ENCODE measurements at places on chromosomes 4 and X.

DNA sequence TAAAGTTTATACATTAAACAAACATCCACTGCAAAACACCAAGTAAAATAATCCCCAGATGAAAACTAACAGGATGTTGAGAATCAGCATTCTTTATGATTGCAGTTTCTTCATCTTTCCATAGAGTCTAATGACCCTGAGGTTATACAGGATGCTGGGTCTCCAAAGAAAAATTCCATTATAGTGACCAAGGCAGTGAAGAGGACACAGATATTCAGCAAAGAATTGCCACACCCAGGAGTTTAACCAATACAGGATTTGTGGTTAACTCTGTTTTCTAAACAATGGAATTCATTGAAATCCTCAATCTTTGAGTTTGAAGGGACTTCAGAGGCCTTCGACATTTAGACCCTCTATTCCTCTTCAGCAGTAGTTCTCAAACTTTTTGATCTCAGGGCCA is 76.2 kb upstream of the ESX1 start:
- DNase-seq, result no peak

- no peak for DNase-seq
These were observed 36.6 kb upstream of the SH3D19 start for GRCh38 chr4:151361966-151362365.

GRCh38 chr4:169220447-169220846 is 50.3 kb downstream of the SH3RF1 start:
- no peak for DNase-seq

GRCh38 chrX:66672106-66672505 is 33.2 kb upstream of the EDA2R start:
- DNase-seq, result no peak

- no peak for DNase-seq
These were observed 49.3 kb upstream of the EPGN start for GRCh38 chr4:74258963-74259362.

DNA sequence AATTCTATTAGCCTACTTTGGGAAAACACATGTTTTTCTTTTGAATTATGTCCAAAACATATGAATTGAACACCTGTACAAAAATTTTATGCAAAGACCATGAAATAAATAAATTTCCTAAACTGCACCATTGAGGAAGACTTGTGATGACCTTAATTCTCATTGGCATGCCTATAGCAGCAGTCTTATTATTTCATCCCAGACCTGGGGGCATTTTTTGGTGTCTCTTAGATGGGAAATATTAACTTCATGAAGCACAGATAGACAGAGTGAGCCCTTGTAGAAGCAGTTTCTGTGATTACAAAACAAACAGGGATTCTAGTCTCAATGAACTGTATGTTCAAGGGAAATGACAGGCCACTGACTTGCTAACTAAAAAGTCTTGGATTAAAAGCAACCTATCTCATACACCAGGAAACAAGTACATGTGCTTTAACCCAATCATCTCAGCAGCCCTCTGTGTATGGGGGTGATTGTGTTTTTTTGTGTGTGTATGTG is 32.0 kb upstream of the HPGD start:
- DNase-seq, result no peak

DNA sequence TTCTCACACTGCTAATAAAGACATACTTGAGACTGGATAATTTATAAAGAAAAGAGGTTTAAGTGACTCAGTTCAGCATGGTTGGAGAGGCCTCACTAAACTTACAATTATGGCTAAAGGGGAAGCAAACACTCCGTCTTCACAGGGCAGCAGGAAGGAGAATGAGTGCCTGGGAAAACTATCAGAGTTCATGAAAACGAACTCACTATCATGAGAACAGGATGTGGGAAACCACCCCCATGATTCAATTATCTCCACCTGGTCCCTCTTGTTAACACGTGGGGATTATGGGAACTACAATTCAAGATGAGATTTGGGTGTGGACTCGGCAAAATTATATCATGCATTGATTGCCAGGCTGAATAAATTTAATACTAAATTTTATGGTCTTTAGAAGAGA is 592.7 kb downstream of the GRXCR1 start:
- no peak for DNase-seq

- DNase-seq, result no peak
These were observed 116.6 kb upstream of the LCORL start for GRCh38 chr4:18138076-18138665.

DNA sequence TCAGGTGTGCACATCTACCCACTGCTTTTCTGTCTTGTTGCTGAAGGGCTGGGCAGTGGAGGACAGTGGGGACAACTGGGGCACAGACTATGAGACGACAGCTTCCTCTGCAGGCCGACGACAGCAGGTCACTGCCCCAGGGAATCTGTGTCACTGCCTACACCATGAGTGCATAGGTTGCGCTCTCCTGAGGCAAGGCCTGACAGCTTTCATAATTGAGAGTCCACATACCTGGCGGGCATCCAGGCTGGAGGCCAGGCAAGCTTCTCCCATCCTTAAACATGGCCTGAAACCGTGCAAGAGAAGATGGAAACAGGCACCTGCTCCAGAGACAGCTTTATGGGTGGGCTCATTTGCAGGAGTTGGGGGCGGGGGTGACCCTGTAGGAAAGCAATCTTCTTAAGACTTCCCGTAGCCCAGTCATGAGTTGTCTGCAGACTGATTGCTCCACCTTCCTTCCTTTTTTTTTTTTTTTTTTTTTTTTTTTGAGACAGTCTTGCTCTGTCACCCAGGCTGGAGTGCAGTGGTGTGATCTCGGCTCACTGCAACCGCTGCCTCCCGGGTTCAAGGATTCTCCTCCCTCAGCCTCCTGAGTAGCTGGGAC is 2.9 kb downstream of the ANOS1 start:
- DNase-seq, result no peak

GRCh38 chrX:46961574-46962283 is 49.5 kb downstream of the JADE3 start:
- DNase-seq, result no peak

DNA sequence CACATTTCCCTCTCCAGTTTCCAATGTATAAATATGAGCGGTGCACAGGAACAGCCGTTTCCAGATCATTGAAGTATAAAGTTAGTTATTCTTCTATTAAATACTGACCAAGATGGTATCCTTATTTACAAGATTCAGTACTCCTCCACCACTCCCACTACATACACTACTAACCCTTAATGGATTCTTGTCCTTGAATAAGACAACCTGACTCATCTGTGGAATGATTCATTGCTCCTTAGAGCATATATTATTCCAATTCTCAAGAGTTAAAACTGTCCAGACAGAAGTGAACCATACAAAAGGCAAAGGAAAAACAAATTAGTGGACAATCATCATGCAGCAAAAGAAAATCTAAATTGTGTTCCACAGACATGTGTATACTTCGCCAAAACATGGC is 373.3 kb downstream of the IDS start:
- DNase-seq, result no peak

Data from GM04504 (cell line).